ENCODE measurements at places on chromosomes 6 and 20. TPM values are rescaled to one million over a fixed set of nuclear protein-coding genes. Genes with fewer than 3 reads are reported as not detected.

- H3K27ac ChIP-seq, result no peak overlapping the region
- no peak for DNase-seq
- peaks cover 3% of the 10 kb centered on the region for H3K27me3 ChIP-seq
- H3K4me1 ChIP-seq, result no peaks in the 10 kb centered on the region
Measured at GRCh38 chr20:46485431-46485830, 27.9 kb downstream of the ZNF334 start.

- no peak overlapping the region for H3K4me3 ChIP-seq
- H3K4me1 ChIP-seq, result no peaks in the 10 kb centered on the region
- H3K27ac ChIP-seq, result no peak overlapping the region
- H3K27me3 ChIP-seq, result no peaks in the 10 kb centered on the region
- no peaks in the 10 kb centered on the region for H3K36me3 ChIP-seq
- no peak for DNase-seq
Measured at GRCh38 chr6:156767603-156768467, 9.3 kb upstream of the ARID1B start.

DNA sequence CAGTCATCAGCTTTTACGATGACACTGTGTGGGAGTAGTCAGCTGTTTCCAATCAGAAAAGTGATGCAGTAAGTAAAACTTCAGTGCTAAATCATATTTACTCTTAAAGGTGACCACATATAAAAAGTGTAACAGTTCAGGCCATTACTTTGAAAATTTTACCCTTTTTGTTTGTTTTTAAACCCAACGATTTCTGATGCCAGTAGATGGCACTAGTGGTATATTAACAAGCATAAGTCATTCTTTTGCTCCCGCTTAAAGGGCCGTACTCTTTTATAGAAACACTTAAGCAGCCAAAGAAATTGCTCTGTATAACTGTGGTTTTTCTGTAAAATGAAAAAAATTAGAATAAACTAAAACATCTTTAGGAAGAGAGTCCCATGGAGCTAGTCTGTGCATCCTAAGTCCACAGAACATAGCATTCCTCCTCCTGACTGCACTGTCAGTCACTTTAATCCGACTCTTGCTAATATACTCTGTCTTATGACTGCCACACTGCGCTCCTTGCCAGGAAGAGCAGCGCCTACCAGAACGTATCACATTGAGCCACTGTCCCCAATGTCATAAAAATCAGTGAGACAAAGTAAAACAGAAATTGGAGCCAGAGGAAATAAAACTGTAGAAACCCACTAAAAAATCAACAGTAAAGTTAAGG is 25.0 kb downstream of the HEBP2 start:
- H3K36me3 ChIP-seq, result peaks cover 41% of the 10 kb centered on the region
- no peak overlapping the region for H3K4me3 ChIP-seq
- DNase-seq, result no peak
- no peak overlapping the region for H3K27ac ChIP-seq

- no peaks in the 10 kb centered on the region for H3K27me3 ChIP-seq
- no peak overlapping the region for H3K27ac ChIP-seq
- no peak for DNase-seq
- H3K36me3 ChIP-seq, result no peaks in the 10 kb centered on the region
Measured at GRCh38 chr6:40138273-40138720, 204.0 kb upstream of the MOCS1 start.

Gene PTK6
- total RNA-seq, result 4.2 TPM

DNA sequence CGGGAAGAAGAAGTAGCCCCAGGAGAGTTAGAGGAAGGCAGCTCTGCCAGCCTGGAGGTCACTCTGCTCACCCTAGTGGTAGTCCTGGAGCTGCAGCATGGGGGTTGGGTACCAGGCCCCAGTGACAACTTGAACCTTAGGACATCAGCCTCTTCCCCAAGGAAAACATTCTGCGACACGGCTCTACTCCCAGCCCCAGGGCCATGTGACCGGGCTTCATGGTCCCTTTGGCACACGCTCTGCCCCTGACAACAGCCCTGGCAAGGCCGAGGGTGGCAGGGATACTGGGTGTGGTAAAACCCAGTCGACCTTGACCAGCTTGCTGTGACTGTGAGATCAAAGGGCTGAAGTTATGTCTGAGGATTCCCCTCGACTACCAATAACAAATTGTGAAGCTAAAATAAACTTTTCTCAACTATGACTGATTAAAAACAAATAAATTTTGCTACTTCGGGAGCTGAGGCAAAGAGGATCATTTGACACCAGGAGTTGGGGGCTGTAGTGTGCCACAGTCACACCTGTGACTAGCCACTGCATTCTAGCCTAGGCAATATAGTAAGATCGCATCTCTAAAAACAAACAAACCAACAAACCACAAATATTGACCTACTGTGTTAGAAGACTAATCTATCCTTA is 24.4 kb upstream of the ARID1B start:
- no peak overlapping the region for H3K4me3 ChIP-seq
- no peaks in the 10 kb centered on the region for H3K4me1 ChIP-seq
- no peaks in the 10 kb centered on the region for H3K36me3 ChIP-seq
- no peak for DNase-seq

GRCh38 chr6:38853236-38853635 is 138.1 kb downstream of the DNAH8 start:
- H3K36me3 ChIP-seq, result no peaks in the 10 kb centered on the region
- no peaks in the 10 kb centered on the region for H3K27me3 ChIP-seq
- no peak for DNase-seq

Gene PTCRA
- 9.8 TPM for total RNA-seq

GRCh38 chr6:36098920-36099647 is 31.2 kb upstream of the MAPK13 start:
- peaks cover 9% of the 10 kb centered on the region for H3K4me1 ChIP-seq
- no peak for DNase-seq
- H3K36me3 ChIP-seq, result peaks cover 63% of the 10 kb centered on the region
- H3K27me3 ChIP-seq, result no peaks in the 10 kb centered on the region
- no peak overlapping the region for H3K27ac ChIP-seq

DNA sequence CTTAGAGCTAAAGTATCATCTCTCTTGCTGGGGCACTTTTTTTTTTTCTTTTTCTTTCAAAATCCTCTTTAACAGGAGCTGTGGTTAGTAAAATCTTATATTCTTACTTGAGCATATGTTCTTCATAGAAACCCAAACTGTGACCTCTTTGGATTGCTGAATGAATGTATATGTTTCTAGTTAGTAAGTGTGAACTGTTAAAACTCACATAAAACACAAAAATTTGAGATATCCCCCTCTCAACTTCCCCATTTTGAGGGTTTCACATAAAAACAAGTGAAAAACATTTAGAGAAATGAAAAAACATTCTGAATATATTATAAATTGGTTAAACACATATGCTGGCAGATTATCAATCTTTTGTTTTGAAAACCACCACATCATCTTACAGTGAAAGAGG is 78.1 kb downstream of the INSM1 start:
- DNase-seq, result no peak
- no peak overlapping the region for H3K27ac ChIP-seq
- H3K4me1 ChIP-seq, result no peaks in the 10 kb centered on the region
- no peak overlapping the region for H3K4me3 ChIP-seq

Gene TOX2
- total RNA-seq, result 16.3 TPM

- no peak overlapping the region for H3K27ac ChIP-seq
- no peak overlapping the region for H3K4me3 ChIP-seq
- H3K4me1 ChIP-seq, result no peaks in the 10 kb centered on the region
- no peaks in the 10 kb centered on the region for H3K36me3 ChIP-seq
Measured at GRCh38 chr6:158962371-158962770, 37.6 kb downstream of the RSPH3 start.

Gene BLOC1S5
- 11.8 TPM for total RNA-seq

- H3K36me3 ChIP-seq, result no peaks in the 10 kb centered on the region
- H3K4me1 ChIP-seq, result no peaks in the 10 kb centered on the region
- no peaks in the 10 kb centered on the region for H3K27me3 ChIP-seq
- no peak for DNase-seq
- no peak overlapping the region for H3K4me3 ChIP-seq
Measured at GRCh38 chr6:124747349-124747748, 214.9 kb upstream of the RNF217 start.

- H3K27ac ChIP-seq, result no peak overlapping the region
- DNase-seq, result no peak
- H3K4me3 ChIP-seq, result no peak overlapping the region
- H3K27me3 ChIP-seq, result peaks cover 4% of the 10 kb centered on the region
- no peaks in the 10 kb centered on the region for H3K36me3 ChIP-seq
- H3K4me1 ChIP-seq, result no peaks in the 10 kb centered on the region
Measured at GRCh38 chr6:3482869-3483268, 26.0 kb upstream of the SLC22A23 start.

GRCh38 chr6:166751051-166751595 is 124.1 kb upstream of the RPS6KA2 start:
- DNase-seq, result no peak
- H3K27me3 ChIP-seq, result no peaks in the 10 kb centered on the region
- H3K36me3 ChIP-seq, result no peaks in the 10 kb centered on the region
- H3K4me1 ChIP-seq, result no peaks in the 10 kb centered on the region

GRCh38 chr6:23245572-23245971 is 676.2 kb downstream of the HDGFL1 start:
- no peaks in the 10 kb centered on the region for H3K36me3 ChIP-seq
- H3K4me3 ChIP-seq, result no peak overlapping the region
- DNase-seq, result no peak
- H3K4me1 ChIP-seq, result no peaks in the 10 kb centered on the region
- no peaks in the 10 kb centered on the region for H3K27me3 ChIP-seq

DNA sequence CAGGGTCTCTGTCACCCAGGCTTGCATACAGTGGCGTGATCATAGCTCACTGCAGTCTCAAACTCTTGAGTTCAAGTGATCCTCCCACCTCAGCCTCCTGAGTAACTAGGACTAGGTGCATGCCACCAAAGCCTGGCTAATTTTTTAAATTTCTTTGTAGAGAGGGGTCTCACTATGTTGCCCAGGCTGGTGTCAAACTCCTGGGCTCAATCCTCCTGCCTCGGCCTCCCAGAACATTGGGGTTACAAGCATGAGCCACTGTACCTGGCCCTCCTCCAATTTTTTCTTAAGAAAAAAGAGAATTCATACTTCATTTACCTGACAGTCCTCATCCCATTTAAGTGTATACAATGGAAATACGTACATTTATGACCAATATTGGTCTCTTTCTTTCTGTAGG is 37.9 kb downstream of the E2F3 start:
- no peaks in the 10 kb centered on the region for H3K27me3 ChIP-seq
- no peak overlapping the region for H3K4me3 ChIP-seq
- H3K27ac ChIP-seq, result no peak overlapping the region
- no peaks in the 10 kb centered on the region for H3K4me1 ChIP-seq
- H3K36me3 ChIP-seq, result no peaks in the 10 kb centered on the region

DNA sequence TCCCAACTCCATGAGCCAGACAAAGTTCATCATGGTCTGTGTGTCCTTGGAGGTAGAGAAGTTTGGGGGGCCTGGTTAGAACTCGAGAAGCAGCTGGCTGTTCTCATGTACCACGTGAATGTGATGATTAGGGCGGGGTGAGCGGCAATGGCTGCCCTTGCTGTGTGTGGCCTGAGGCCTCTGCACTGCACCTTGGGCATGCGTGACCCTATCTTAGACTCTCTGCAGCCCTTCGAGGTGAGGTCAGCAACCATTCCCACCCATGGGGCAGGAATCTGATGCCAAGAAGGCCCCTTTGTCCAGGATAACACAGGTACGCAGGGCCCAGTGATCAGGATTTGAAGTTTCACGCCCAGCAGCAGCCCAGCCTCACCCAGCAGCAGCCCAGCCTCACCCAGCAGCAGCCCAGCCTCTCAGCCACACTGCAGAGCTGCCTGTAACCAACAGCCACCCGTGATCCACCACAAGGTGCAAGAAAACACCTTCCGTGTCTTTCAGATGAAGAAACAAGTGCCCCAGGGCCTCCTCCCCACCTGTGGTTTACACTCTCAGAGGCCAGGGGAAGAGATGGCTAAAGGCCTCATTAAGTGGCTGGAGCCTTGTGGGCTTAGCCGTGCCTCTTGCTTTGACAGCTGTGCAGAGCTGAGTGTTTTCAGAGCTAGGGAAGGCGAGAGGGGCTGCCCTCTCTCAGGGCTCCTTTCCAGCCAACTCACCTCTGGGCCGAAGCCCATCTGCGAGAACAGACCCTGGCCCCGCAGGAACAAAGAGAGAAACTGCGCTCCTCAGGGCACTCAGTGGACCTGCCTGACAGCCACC is 195.2 kb upstream of the CDH4 start:
- H3K27ac ChIP-seq, result no peak overlapping the region
- H3K4me3 ChIP-seq, result no peak overlapping the region
- no peaks in the 10 kb centered on the region for H3K36me3 ChIP-seq
- H3K4me1 ChIP-seq, result no peaks in the 10 kb centered on the region
- DNase-seq, result no peak

Gene UST
- total RNA-seq, result 11.8 TPM

Gene SEL1L2
- not detected for total RNA-seq

- H3K36me3 ChIP-seq, result no peaks in the 10 kb centered on the region
- H3K4me1 ChIP-seq, result peaks cover 32% of the 10 kb centered on the region
- H3K27ac ChIP-seq, result no peak overlapping the region
- no peaks in the 10 kb centered on the region for H3K27me3 ChIP-seq
Measured at GRCh38 chr6:108799791-108800190, 48.4 kb upstream of the ARMC2 start.

All from lower lobe of right lung (tissue), 2 donors.